Stomach (tissue), 19 donors: ENCODE measurements at places on chromosomes 1 and 21. TPM values are rescaled to one million over a fixed set of nuclear protein-coding genes. Genes with fewer than 3 reads are reported as not detected.

DNA sequence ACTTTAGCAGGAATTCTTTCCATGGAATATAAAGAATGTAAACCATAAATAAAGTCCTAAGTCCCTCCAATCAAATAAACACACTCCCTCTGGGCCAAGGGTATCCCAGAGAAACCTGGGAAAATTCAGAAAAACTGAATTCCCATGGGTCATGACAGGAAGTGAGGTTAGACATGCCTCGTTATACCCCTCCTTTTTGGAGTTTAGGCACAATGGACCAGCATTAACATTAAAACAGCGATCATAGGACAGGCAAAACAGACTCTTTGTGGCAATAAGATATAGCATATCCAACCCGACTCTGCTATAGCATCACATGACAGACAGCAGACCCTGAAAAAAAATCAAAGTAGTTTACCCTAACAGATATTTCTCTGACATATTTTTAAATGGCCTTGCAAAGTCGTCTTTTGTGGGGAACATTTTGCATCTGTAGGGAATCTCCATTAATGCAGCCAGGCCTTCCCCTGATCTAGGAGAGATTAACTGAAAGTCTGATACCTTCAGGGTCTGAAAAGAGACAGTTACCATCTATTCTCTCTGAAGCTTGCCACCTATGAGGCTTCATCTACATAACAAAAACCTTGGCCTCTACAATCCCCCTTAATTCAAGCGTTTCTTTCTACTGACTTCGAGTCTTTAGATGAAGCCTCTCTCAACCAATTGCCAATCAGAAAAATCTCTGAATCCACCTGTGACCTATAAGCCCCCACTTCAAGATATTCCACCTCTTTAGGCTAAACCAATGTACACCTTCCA is 143.0 kb upstream of the KCNK1 start:
- no peaks in the 10 kb centered on the region for H3K27me3 ChIP-seq
- no peak for DNase-seq
- no peaks in the 10 kb centered on the region for H3K36me3 ChIP-seq
- H3K4me3 ChIP-seq = no peak overlapping the region
- H3K4me1 ChIP-seq = no peaks in the 10 kb centered on the region

GRCh38 chr1:223319905-223320580 is 43.9 kb downstream of the SUSD4 start:
- no peaks in the 10 kb centered on the region for H3K27me3 ChIP-seq
- H3K4me1 ChIP-seq = no peaks in the 10 kb centered on the region
- DNase-seq = no peak
- H3K27ac ChIP-seq = no peak overlapping the region

The NBPF6 gene
- not detected for total RNA-seq

The CNKSR1 gene
- 13.6 TPM for total RNA-seq

The VWA5B1 gene
- total RNA-seq = not detected
